ENCODE measurements at places on chromosomes 11 and 22. TPM values are rescaled to one million over a fixed set of nuclear protein-coding genes. Genes with fewer than 3 reads are reported as not detected.

The SOX6 gene
- total RNA-seq = not detected

The GPHA2 gene
- not detected for total RNA-seq

The RFPL3 gene
- total RNA-seq = not detected

The DDX25 gene
- total RNA-seq = 0.26 TPM

The OTOG gene
- not detected for total RNA-seq

The BDNF gene
- total RNA-seq = not detected

The MRGPRF gene
- total RNA-seq = not detected

DNA sequence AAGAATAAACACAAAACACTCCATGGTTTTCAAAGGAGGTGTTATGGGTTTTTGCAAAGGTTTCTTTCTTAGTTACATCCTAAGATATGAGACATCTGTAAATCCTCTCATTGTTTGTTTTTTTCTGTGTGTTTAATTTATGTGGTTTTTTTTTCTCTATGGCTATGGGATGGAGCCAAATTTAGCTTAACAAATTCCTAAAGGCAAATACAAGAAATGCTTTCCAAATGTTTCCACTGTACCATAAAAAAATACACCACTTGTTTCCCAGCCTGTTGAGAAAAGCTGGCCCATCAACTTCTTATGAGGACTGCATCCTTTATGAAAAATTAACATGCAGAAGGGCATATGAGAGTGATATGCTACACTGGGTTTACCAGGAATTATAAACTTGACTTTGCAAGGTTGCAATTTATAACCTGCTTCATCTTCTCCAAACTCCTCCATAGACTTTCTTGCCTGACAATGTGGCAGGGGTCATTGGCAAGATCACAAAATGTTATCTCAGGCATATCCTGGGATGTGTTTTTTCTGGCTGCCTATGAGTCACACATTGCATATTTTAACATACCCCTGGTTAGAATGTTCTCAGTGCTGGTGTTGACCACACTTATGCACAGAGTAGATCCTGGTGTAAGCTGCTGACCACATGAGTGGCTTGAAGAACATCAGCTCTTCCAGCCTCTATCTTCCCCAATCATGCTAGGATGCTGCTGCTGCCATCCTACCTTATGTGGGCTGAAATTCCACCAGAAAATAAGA, 137.6 kb upstream of the TTC12 start:
- no peak overlapping the region for H3K4me3 ChIP-seq
- no peaks in the 10 kb centered on the region for H3K36me3 ChIP-seq
- H3K27ac ChIP-seq = no peak overlapping the region
- H3K4me1 ChIP-seq = no peaks in the 10 kb centered on the region
- peaks cover 3% of the 10 kb centered on the region for H3K27me3 ChIP-seq

GRCh38 chr22:33232071-33232470, 173.9 kb upstream of the SYN3 start:
- no peak for DNase-seq
- H3K27me3 ChIP-seq = peaks cover 3% of the 10 kb centered on the region
- H3K27ac ChIP-seq = no peak overlapping the region
- H3K4me1 ChIP-seq = no peaks in the 10 kb centered on the region
- H3K36me3 ChIP-seq = peaks cover 10% of the 10 kb centered on the region

GRCh38 chr11:8315954-8316353, 52.3 kb upstream of the LMO1 start:
- H3K4me3 ChIP-seq = no peak overlapping the region
- no peak overlapping the region for H3K27ac ChIP-seq
- H3K4me1 ChIP-seq = no peaks in the 10 kb centered on the region
- H3K27me3 ChIP-seq = peaks cover 11% of the 10 kb centered on the region
- no peak for DNase-seq
- H3K36me3 ChIP-seq = no peaks in the 10 kb centered on the region

DNA sequence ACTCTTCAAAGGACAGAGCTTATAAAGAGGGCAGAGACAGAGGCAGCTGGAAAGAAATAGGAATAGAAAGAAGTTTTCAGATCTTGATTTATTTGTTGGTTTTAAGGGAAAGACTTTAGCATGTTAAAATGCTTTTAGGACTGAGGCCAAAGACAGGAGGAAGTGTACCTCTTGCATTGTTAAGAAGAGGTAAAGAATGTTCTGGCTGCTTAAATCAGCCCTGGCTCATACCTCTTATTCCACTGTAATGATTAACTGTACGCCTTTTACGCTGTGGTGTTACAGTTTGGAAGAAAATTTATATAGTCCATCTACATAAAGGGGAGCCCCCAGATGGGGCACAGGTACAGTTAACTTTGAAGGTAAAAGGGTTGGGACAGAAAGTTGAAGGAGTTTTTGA, 10.1 kb upstream of the MPZL2 start:
- H3K27me3 ChIP-seq = no peaks in the 10 kb centered on the region
- H3K36me3 ChIP-seq = no peaks in the 10 kb centered on the region
- peaks cover 29% of the 10 kb centered on the region for H3K4me1 ChIP-seq
- H3K27ac ChIP-seq = no peak overlapping the region

- H3K27me3 ChIP-seq = no peaks in the 10 kb centered on the region
- no peak for DNase-seq
- no peak overlapping the region for H3K27ac ChIP-seq
- no peak overlapping the region for H3K4me3 ChIP-seq
Measured at GRCh38 chr11:44755556-44756523, 29.1 kb downstream of the TSPAN18 start.

DNA sequence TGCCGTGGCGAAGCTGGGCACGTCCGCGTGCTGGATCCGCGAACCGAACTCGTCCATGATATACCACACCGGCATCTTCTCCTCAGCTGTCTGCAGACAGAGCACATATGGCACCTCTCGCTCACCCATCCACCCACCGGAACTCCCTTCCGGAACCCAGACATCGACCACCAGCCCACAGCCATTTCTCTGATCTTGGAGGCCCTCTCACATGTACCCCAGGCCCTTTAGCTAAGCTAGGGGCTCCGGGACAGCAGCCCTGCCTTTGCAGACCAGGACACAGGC, 7.1 kb downstream of the TTLL12 start:
- peaks cover 9% of the 10 kb centered on the region for H3K4me1 ChIP-seq
- no peaks in the 10 kb centered on the region for H3K27me3 ChIP-seq
- H3K4me3 ChIP-seq = no peak overlapping the region
- peaks cover 45% of the 10 kb centered on the region for H3K36me3 ChIP-seq

- H3K27ac ChIP-seq = peak overlapping the region; percentile 80
- H3K36me3 ChIP-seq = peaks cover 41% of the 10 kb centered on the region
- peak overlapping the region; percentile 89 for H3K4me3 ChIP-seq
- no peaks in the 10 kb centered on the region for H3K27me3 ChIP-seq
Measured at GRCh38 chr11:61966734-61967115, 709 bp downstream of the FTH1 start.

DNA sequence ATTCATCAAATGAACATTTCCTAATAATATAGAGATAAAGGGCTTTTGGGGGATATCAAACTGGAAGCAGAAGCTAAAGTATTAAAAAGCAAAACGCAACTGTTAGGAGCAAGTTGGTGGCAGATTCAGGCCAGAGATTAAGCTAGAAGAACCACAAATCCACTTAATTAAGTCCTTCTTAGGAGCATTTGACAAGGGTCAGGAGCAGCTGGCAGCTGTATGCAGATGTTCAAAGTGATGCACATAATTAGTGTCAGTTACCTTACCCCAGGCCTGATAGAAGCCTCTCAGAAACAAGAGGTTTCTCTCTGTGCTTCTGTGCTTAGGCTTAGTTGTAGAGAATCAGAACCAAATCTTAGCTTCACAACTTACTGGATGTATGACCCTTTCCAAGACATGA, 546.5 kb upstream of the ANO5 start:
- no peaks in the 10 kb centered on the region for H3K4me1 ChIP-seq
- no peaks in the 10 kb centered on the region for H3K36me3 ChIP-seq
- H3K4me3 ChIP-seq = no peak overlapping the region
- H3K27ac ChIP-seq = no peak overlapping the region
- H3K27me3 ChIP-seq = no peaks in the 10 kb centered on the region

- DNase-seq = no peak
- peaks cover 26% of the 10 kb centered on the region for H3K36me3 ChIP-seq
- H3K27ac ChIP-seq = no peak overlapping the region
- H3K4me1 ChIP-seq = peaks cover 13% of the 10 kb centered on the region
- H3K4me3 ChIP-seq = no peak overlapping the region
Measured at GRCh38 chr11:110339456-110340250, 43.2 kb upstream of the RDX start.

GRCh38 chr11:8261921-8262551, 1.6 kb downstream of the LMO1 start:
- no peak overlapping the region for H3K27ac ChIP-seq
- peaks cover 9% of the 10 kb centered on the region for H3K4me1 ChIP-seq
- no peaks in the 10 kb centered on the region for H3K36me3 ChIP-seq
- no peak for DNase-seq
- no peak overlapping the region for H3K4me3 ChIP-seq

DNA sequence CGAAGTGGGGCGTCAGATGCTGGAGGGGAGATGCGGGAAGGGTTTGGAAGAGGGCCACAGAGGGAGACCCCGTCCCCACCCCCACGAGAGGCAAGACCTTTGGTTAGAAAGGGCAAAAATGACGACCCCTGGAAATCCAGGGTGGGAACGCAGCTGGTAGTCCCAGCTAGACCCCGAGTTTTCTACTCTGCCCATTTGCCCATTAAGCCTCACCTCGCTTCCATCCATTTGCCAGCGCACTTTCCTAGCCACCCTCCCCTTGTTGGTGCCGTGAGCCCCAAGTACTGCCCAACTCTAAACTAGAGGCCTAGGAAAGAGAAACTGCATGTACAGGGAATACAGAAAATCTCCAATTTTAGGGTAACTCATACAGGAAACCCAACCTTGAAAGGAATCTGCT, 370 bp downstream of the DDX25 start:
- DNase-seq = no peak
- H3K27me3 ChIP-seq = peaks cover 28% of the 10 kb centered on the region
- H3K27ac ChIP-seq = no peak overlapping the region
- peaks cover 11% of the 10 kb centered on the region for H3K36me3 ChIP-seq

DNA sequence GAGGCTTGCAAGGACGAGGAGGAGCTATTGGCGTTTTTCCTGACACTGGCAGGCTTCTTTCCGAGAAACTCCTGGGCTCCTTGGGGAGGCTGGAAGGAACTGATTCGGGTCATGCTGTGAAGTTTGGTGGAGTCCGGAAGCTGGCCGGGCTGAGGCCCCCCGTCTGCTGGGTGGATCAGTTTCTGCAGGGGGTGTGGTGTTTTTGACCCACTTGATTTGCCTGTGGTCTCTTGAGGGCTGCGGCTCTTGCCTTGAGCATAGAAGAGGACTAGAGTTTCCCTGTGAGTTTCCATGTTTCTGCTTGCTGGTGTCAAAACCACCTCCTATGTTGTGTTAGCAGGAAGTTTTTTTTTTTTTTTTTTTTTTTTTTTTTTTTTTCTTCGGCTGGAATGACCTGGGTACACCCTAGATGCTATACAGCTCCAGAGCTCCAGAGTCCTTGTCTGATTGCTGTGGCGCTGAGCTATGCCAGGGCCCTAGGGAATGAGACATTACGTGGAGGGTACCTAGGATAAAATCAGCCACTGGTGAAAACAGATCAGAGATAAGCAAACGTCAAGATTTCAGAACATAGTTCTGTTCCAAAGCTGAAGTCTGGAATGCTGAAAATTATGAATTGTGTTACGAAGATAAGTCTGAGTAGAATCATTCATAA, 728 bp downstream of the TBC1D22A start:
- peaks cover 63% of the 10 kb centered on the region for H3K4me1 ChIP-seq
- peak overlapping the region; percentile 100 for H3K27ac ChIP-seq
- peaks cover 45% of the 10 kb centered on the region for H3K36me3 ChIP-seq
- H3K27me3 ChIP-seq = no peaks in the 10 kb centered on the region

DNA sequence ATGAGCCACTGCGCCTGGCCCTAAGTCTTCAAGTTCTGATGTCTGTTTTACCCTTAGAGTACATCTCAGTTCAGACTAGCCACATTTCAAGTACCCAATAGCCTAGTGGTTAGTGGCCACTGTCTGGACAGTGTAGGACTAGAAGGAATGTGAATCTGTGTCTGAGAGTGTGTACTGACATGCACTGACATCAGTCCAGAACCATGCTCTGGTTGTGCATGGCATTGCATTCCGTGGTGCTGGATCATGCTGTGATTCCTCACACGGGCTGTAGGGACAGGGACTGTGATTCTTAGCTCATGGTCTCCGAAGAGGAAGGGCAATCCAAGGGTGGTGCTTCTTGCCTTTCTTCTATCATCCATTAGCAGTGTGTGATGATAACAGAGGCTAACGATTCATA, 41.1 kb downstream of the AMOTL1 start:
- no peak overlapping the region for H3K27ac ChIP-seq
- no peaks in the 10 kb centered on the region for H3K27me3 ChIP-seq
- no peaks in the 10 kb centered on the region for H3K36me3 ChIP-seq
- no peak overlapping the region for H3K4me3 ChIP-seq

DNA sequence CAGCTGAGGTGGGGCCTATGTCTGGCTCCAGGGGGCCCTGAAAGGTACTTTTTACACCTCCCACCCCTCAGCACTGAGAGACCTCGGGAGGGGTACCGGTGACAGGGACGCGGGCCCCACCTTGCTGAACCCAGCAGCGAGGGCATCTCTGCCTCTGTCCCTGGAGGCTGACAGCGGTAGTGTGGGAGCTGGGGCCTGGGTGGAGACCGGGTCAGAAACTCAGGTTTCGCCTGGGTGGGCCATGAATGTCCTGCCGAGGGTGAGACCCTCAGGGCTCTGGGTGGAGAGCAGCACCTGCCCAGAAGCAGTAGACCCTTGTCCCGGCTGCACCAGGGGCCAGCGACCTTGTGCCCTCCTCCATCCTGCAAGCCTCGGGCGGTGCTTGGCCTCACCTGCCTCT, 22.2 kb downstream of the PTDSS2 start:
- H3K4me3 ChIP-seq = no peak overlapping the region
- no peak for DNase-seq
- no peaks in the 10 kb centered on the region for H3K27me3 ChIP-seq
- no peak overlapping the region for H3K27ac ChIP-seq
- no peaks in the 10 kb centered on the region for H3K36me3 ChIP-seq
- no peaks in the 10 kb centered on the region for H3K4me1 ChIP-seq

DNA sequence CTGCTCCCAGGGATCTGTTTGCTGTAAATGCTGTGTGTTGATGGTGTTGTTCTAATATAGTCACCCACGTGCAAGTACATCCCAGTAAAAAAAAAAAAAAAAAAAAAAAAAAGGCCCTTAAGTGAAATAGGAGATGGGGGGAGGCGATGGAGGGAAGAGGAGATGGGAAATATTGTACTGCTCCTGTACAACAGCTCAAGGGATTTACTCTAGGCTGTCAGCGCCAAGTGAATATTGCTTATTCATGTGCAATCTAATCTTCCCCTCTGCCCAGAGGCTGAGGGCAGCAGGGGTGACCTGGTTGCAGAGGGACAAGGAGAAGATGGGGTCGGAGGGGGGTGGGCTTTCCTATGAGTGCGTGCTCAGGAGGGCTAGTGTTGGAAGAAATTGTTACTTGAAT, 206.2 kb upstream of the CADM1 start:
- H3K27me3 ChIP-seq = peaks cover 11% of the 10 kb centered on the region
- H3K4me1 ChIP-seq = no peaks in the 10 kb centered on the region
- no peak overlapping the region for H3K4me3 ChIP-seq
- no peak overlapping the region for H3K27ac ChIP-seq

DNA sequence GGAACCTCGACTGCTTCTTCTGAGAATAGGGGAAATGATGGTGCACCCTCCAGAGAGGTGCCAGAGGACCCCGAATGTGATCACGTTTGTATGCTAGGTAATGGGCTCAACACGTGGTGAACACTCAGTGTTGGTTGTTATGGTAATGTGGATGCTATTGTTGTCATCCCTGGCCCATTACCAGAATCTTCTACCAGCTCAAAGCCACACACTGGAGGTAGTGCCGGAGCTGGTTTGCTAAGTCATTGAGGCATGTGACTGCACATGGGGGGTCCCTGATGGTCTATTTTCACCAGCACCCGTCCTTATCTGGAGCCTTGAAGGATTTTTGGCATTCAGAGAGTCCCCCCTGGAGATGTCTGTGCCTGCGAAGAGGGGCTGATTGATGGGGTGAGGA, 119.1 kb upstream of the CD82 start:
- H3K27ac ChIP-seq = no peak overlapping the region
- DNase-seq = no peak
- H3K4me3 ChIP-seq = no peak overlapping the region
- no peaks in the 10 kb centered on the region for H3K36me3 ChIP-seq
- H3K4me1 ChIP-seq = no peaks in the 10 kb centered on the region
- peaks cover 6% of the 10 kb centered on the region for H3K27me3 ChIP-seq

Measured in activated naive CD8-positive, alpha-beta T cell treated with anti-CD3 and anti-CD28 coated beads for 36 hours (primary cell).